Stimulated activated naive CD8-positive, alpha-beta T cell treated with anti-CD3 and anti-CD28 coated beads, Interleukin-15, amount 100 ng/mL, for 72 hours (primary cell): ENCODE measurements at places on chromosomes 4 and X.

DNA sequence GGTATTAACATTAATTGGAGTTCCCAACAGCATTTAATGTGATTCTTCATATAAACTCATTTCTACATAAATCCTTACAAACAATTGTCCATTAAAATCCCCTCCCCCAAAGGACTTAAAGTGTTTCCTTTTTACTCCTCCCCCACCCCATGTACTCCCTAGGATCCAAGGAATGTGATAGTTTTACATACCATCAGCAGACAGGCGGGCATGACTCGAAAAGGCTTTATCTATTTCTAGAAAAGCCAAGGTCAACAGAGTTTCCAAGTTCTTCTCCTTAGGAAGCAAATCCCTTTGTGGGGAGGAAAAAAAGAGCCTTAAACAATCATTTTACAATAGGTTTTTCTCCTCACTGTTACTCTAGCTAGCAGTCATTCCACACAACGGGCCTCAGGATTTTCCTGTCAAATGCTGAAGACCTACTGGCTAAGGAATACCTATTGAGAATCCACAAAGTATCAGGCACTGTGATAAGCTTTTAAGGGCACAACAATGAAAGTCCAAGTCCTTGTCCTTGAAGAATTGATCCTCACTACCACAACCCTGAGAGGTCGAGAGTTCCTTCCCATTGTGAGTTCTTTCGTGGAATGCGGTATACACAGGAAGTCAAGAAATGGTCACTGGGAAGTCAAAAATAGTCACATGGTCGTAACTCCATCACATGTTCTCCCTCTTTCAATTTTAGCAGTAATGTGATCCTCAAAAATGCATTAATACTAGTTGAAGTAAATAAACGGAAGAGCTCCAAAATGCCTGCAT lies 7.2 kb downstream of the PPM1K start:
- no peak for DNase-seq

- DNase-seq = peak; percentile 55
These were observed 7.6 kb downstream of the SLC2A9 start for GRCh38 chr4:10013722-10014121.

DNA sequence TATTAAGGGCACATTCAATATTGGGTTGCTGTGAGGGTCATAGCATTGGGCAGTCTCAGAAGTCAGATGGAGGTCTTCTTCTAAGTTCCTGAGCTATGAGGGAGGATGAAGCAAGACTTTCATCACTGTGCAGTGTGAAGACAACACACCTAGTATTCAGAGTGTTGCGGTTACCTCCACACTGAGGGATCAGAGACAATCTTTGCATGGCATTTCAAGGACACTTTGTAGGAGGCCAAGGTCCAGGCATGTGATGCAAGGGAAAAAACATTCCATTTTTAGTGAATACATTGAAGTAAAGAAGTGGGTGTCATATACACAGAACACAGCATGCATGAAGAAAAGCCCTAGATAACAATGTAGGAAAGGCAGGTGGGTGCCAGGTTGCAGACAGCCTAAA lies 481.2 kb upstream of the DIPK2B start:
- no peak for DNase-seq

DNA sequence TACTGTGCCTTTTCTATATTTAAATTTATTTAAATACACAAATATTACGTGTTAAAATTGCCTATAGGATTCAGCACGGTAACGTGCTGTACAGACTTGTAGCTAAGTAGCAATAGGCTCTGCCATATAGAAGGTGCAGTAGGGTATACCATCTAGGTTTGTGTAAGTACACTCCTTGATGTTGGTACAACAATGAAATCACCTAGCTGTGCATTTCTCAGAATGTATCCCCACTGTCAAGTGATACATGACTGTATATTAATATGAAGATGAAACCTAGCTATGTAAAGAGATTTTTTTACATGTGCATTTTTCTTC lies 431.2 kb downstream of the KCTD8 start:
- no peak for DNase-seq

DNA sequence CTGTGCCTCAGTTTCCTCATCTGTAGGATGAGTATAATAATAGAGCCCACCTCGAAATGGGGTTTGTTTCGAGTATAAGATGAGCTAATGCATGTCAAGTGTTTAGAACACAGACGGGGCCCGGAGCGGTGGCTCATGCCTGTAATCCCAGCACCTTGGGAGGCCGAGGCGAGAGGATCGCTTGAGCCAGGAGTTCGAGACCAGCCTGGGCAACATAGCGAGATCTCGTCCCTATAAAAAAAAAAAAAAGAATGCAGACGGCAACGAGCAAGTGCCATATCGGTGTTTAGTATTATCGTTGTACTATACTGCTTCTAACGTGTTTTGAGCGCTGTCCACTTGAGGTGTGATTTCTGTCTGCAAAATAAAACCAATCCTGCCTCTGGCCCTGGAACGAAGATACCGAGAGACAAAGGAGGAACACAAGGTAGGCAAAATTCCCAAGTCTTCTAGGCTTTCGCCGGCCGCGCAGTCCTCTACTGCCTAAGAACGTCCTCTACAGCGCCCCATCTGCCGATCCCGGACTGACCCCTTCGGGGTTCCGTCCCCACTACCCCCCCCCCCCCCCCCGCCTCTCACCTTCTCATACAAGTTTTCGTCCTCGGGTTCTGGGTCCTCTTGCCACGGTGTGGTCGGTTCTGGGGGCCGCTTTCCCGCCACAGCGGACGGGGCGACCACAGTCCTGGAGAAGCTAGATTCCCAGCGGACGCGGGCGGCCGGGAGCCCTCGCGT lies 442 bp downstream of the NDUFB11 start:
- DNase-seq = no peak

DNA sequence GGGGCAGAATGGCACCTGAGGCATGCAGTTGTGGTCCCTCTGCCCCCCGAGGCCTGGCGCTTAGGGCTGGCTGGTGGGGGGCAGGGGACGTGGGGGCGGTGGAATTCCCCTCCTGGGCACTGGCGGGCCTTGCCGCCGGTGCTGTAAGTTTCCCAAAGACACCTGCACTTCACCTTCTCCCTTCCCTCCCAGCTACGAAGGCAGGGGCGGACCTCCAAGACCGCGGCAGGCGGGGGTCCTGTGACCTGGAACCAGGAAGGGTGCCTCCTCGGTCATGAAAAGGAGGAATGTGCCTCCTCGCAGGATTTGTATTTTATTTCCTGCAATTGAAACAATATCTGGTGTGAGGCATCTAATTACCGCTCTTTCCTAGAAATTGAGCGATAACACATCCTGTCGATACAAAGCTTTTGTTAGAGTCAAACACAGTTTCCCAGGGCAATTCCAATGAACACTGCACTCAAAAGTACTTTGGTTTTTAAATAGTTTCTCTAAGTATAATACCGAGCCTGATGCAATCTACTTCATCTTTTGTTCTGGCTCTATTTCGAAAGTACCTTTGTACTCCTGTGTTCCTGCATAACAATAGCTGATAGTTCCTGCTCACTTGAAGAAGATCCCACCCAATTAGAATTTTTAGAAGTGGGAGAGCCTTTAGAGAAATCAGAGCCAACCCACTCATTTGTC lies 12.3 kb upstream of the ADRA2C start:
- DNase-seq = no peak

- no peak for DNase-seq
These were observed 9.6 kb downstream of the NBDY start for GRCh38 chrX:56738670-56739069.

DNA sequence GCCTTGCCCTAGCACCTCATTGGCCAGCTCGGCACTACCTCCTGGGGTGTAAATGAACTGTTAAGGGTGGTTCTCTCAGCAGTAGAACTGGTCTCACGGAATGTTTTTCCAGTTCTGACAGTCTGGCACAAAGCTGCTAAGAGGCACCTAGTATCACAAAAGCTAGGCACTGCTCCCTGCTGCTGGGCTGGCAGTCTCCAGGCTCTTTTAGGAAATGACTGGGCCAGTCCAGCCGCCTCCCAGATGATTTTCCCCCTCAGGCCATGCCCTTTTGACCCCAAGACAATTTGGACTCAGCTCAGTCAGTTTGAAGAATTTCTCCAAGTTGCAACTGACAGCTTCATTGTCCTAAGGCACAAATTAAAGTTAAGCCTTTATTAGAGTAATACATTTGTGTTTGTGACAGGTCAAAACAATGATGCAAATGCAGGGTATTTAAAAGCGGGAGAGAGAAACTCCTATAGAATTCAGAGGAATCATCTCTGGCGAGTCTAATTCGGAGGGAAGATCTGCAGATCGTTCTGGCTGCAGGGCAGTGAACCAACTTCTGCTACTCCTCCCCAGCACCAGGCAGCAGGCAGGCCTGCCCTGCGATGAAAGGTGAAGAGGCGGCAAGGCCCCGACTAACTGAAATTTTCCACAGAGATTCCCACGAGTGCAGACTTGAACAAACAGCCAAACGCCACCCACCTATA lies 7.9 kb downstream of the FRMD7 start:
- no peak for DNase-seq

DNA sequence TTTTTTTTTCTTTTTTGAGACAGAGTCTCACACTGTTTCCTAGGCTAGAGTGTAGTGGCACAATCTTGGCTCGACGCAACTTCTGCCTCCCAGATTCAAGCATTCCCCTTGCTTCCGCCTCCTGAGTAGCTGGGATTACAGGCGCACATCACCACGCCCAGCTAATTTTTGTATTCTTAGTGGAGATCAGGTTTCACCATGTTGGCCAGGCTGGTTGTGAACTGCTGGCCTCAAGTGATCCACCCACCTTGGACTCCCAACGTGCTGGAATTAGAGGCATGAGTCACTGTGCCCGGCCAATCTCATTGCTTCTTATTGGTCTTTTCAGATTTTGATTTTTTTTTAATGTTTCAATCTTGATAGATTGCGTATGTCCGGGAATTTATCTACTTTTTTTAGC lies 124.4 kb downstream of the NBDY start:
- no peak for DNase-seq

DNA sequence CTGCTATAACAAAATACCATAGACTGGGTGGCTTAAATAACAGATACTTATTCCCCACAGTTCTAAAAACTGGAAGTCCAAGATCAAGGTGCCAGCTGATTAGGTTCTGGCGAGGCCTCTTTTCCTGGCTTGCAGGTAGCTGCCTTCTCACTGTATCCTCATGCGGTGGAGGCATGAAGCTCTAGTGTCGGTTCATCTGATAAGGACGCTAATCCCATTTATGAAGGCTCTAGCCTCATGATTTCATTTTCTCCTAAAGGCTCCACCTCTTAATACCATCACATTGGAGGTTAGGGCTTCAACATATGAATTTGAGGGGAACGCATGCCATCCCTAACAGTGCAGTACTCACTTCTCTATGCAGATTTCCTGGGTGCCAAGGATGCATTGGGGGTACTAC lies 57.9 kb upstream of the STIM2 start:
- DNase-seq = no peak

DNA sequence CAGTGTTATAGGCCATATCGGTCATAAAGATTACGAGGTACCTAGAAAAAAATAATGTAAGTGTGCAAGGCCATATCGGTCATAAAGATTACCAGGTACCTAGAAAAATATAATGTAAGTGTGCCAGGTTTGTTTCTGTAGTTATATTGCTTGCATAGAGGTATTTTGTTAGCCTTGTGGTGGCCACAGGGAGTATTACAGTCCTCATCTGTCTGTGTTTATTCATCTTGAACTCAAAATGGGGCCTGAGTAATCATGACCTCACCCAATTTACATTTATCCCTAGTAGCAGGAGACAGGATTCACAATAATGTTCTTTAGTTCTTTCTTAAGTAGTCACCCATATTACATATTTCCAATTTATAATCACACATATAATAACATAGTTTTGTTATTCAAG lies 459.7 kb downstream of the MID1IP1 start:
- DNase-seq = no peak

DNA sequence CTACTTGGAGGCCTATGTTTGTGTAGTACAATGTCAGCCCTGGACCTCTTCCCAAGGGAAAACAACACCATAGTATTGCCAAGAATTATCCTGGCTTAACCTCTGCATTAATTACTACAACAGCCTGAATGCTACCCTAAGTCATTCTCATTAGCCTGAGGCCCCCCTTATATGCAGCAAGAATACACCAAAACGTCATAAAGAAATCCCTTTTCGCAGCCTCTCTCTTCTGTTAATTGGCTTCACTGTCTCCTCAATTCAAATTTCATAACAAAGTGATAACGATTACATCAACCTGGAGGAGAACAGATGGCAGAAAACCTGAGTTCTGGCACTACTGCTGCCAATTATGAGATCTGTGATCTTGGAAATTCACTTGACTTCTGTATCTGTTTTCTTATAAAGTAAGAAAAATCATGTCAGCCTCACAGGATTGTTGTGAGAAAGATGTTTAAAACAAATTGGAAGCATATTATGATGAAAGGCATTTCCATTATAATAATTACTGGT lies 1663.1 kb downstream of the STIM2 start:
- DNase-seq = no peak
